IPS DF 19.7 (cell line): ENCODE measurements at places on chromosomes 3 and 15.

DNA sequence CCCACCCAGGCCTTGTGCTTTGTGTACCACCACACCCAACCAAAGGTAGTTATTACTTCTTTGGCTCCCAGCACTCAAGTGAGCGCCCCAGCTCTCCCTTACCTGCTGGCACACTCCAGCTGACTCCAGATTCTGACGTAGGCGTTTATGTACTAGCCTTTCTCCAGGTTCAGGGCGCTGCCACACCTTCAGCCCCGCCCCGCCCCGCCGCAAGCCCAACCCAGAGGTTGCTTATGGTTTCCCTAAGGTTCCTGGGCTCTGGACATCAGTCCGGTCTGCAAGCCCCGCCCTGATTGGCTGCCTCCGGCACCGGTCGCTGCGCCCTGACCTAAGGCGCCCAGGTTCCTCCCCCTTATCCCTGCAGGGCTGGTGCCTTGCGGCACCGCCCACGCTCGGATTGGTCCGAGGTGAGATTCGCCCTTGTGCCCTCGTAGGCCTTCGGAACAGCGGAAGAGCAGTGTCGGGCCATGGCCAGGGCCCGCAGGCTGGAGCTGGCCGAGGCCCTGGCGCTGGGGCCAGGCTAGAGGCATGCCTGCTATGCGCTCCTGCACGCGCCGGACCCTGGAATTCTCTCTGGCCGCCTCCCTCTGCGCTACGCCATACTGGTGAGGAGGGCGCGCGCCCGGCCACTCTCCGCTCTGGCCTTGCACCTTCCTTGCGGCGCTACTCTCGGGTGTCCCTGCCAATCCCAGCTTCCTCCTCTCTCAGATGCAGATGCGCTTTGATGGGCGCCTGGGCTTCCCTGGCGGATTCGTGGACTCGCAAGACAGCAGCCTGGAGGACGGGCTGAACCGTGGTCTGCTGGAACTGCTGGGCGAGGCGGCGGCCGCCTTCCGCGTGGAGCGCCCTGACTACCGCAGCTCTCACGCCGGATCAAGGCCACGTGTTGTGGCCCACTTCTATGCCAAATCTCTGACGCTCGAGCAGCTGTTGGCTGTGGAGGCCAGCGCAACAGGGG lies 19.8 kb upstream of the NUDT16 start:
- peak; percentile 94 for DNase-seq

DNA sequence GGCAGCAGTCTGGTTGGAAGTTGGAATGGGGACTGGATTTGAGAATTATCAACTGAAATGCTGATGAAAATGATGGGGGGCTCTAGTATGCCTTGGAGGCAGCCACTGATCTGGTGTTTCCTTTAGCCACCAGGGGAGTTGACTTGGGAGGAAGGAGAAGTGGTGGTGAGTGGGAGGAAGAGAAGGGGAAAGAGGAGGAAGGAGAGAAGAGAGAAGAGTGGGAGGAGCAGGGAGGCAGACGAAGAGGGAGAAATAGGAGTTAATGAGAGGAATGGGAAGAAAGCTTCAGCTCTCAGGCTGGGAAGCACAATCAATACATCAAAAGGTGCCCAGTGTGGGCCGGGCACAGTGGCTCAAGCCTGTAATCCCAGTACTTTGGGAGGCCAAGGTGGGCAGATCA lies 23.3 kb upstream of the HCN4 start:
- no peak for DNase-seq

- no peak for DNase-seq
Measured at GRCh38 chr3:101849714-101850245, 466 bp downstream of the NFKBIZ start.

- DNase-seq, result no peak
Measured at GRCh38 chr3:166446291-166446690, 609.1 kb upstream of the BCHE start.

DNA sequence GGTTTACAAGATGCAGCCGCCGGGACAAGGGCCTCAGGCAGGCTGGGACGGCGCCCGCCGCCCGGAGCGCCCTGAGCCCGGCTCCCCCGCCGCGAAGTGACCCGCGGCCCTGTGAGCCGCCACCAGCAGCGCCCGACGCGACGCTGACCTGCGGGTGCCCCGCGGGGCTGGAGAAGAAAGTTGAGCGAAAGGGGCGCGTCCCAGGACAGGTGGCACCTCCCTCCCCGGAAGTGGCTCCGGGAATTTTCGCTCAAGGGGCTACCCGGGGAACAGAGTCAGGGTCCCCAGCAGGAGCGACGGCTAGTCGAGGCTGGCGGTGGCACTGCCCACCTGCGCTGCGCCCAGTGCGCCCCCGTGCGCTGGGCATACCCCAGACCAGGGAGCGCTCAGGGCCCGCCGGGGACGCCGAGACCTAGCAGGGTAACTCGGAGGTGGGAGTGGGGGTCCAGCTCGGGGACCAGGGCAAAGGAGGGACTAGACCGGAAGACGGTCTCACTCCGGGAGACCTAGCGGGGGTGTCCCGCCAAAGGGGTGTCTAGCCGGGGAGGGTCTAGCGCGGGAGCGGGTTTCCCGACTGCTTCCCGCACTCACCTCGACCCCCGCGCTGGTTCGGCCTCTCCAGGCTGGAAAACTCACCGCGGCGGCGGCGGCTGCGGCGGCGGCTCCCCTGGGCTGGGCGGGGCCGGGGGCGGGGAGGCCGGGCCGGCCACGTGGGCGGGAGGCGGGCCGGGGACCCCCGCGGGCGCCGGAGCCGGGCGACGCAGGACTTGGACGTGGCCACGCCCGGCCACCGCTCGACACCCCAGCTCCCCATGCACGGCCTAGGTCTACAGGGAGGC lies 18.4 kb downstream of the SPATA12 start:
- no peak for DNase-seq

GRCh38 chr3:150743508-150743907 lies 19.5 kb downstream of the SIAH2 start:
- no peak for DNase-seq

GRCh38 chr15:59372352-59373211 lies at the start of gene MYO1E:
TSS of gene MYO1E (minus strand) at chr15:59372871. CDS start at chr15:59372500, 371 bp downstream.
- peak; percentile 98 for DNase-seq

- DNase-seq, result no peak
Measured at GRCh38 chr3:122268257-122269024, 56.6 kb upstream of the CSTA start.

DNA sequence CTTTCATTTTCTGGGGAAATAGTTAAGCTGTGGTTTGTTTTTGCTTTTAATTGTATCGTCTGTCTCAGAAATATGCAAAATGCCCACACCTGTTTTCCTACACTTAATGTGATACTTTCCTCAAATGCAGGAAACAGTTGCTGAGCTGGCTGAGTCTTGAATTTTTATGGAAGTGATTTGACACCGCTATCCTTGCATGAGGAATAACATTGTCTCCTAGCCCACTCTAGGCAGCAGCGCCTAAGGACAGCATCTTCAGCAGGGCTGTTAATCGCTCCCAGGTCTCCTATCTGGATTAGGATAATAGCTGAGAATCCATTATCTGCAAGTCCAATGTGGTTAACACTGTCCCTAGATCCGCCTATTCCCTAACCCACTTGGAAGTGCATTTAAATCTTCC lies 132.6 kb upstream of the NR2E3 start:
- DNase-seq, result no peak

DNA sequence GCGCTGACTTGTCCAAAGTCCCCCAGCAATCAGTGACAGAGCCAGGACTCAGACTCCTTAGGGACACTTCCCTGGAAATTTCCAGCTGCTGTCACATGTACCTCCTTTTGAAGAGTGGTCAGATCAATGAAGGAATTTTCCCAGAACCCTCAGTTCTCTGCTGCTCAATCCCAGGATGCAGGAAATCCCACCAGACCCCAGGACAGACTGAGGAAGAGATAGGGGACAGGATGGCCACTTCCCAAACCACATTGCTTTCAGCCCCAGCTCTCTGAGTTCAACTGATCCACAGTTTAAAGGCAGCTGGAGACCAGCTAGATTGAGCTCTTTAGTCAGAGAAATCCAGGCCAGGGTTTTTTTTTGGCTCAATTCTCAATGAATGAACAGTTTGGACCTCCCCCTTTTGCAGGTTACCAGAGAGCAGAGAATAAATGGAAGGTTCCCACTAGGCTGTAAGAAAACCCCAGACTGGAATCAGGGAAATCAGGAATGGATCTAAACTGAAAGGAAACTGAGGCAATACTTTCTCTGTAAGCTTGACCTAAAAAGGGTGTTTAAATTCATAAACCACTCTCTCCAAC lies 1.5 kb downstream of the CYP1A1 start:
- DNase-seq, result peak; percentile 67

DNA sequence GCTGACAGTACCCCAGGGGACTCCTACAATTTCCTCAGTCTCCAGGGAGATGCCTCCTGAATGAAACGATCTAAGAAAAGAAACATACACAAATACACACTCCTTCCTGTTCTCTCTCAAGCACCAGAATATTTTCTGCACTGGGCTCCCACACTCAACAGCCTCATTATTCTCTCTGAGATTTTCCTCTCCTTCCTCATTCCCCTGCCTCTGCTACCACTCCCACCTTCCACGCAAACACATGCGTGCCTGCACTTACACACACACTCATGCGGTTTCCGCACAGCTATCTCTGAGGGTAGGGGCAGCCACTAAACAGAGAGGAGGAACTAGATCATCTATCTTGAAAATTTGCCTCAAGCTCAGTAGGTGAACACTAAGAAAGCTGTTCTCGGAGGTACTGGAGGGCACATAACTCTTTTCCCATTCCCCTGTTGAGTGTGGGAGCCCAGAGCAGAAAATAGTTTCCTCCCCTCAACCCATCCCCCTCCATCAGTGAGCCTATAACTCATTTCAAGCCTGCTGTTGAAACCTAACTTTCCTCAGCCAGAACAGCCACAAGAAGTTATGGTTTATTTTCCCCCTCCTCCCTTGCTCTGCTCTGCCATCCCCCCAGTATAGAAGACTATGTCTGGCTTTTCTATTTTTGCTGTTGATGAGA lies 30.5 kb upstream of the TIPARP start:
- DNase-seq, result no peak

GRCh38 chr3:14450506-14450905 lies 48.1 kb downstream of the SLC6A6 start:
- no peak for DNase-seq

GRCh38 chr3:160531311-160531710 lies 34.1 kb downstream of the KPNA4 start:
- no peak for DNase-seq

- no peak for DNase-seq
Measured at GRCh38 chr3:114624571-114625181, 330.8 kb downstream of the TIGIT start.

GRCh38 chr3:66407611-66408218 lies 93.1 kb downstream of the LRIG1 start:
- DNase-seq, result peak; percentile 40

DNA sequence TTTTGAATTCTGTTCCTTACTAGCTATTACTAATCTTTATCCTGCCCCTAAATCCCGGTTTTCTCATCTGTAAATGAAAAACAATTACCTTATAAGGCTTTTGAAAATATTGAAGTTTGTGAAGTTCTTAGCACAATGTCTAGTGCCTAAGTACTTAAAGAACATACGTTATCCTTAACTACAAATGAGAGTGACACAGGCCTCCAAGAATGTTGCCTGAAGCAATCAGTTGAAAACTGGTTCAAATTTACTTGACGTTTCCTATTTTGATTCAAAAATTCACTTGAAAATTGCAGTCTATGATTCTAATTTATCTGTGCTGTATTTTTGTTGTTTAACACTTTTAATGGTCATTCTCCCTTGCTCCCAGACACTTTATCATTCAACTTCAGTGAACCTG lies 3.2 kb downstream of the SENP7 start:
- DNase-seq, result no peak

GRCh38 chr3:188670446-188670845 lies 501.3 kb upstream of the TPRG1 start:
- no peak for DNase-seq

GRCh38 chr15:40928821-40929659 lies at the start of gene DLL4:
TSS of gene DLL4 (plus strand) at chr15:40929340. CDS start at chr15:40929669, 329 bp downstream.
- no peak for DNase-seq

- no peak for DNase-seq
Measured at GRCh38 chr3:194311000-194311399, 40.1 kb downstream of the CPN2 start.

DNA sequence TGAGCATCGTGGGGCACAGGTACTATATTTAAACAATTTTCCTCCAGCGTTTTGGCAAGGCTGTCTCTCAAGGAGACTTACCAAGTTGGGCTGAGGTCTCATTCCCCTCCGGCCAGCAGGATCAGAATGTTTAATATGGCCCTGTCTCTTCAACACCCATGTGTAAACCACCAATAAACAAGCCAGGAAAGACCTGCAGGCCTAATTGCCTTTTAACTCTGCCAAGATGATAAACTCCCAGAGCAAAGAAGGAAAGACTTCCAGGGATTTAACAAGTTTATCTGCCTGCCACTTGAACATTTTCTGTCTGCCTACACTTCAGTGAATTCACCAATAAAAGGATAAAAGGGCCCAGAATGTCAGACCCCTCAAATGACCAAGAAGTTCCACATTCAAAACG lies 130.3 kb upstream of the WNT5A start:
- DNase-seq, result no peak

DNA sequence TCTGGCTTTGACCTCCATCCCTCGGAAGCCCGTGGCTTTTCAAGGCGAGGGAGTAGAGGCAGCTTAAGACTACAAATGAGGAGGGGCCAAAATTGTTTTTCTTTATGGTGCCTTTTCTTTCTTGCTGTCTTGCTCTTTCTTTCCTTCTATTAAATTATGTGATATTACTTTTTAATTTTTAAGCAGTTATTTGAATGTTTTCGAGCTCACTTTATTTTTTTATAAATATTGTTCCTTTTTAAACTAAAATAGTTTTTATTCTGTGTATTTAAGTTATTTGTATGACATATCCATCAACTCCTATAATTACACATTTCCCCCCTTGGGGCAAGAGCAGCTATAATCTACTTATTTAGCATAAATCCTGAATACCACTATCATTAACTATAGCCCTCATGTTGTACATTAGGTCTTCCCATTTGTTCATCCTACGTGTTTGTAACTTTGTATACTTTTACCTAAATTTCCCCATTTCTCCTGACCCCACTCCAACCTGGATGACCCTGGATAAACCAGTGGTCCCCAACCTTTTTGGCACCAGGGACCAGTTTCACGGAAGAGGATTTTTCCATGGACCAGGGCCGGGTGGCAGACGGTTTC lies 622 bp upstream of the PLSCR1 start:
- no peak for DNase-seq

- no peak for DNase-seq
Measured at GRCh38 chr15:68384451-68385239, 47.3 kb downstream of the ITGA11 start.

DNA sequence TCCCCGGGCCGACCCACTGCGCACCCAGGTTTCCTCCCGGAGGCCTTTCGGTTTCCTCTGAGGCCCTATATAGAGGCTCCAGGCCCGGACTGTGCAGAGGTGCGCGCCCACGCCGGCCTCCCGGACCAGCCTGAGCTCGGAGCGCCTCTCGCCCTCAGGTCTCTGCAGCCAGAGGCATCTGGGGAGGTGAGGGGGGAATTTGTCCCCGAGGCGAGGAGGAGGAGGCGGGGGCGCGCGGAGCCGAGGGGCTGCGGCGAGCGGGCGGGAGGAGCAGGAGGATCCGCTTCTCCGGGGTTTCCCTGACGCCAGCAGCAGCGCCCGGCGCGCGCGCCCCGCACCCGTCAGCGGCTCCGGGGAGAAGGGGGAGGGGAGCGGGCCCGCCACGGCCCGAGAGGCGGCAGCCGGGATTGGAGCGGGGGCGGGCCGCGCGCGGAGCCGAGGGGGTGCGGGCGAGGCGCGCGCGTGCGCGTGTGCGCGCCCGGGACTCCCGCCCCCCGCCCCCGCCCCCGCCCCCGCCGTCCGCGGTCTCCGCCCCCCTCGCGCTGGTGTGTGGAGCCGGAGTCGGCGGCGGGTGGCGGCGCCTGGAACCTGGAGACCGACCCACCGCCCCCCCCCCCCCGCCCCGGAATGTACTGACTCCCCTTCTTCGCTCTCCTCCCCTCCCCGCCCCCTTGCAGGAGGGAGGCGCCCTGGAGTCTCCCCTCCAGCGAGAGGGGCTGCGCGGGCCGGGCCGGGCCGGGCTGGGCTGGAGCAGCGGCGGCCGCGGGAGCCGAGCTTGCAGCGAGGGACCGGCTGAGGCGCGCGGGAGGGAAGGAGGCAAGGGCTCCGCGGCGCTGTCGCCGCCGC lies at the start of gene NEO1:
TSS of gene NEO1 (plus strand) at position 657 of the 846 bp plus-strand sequence. CDS start 213 bp downstream, outside the sequence.
- DNase-seq, result peak; percentile 52
